ENCODE measurements at places on chromosomes 5 and 9.
A peak's percentile ranks its signal among the peaks of the same experiment; 100 is the strongest.

DNA sequence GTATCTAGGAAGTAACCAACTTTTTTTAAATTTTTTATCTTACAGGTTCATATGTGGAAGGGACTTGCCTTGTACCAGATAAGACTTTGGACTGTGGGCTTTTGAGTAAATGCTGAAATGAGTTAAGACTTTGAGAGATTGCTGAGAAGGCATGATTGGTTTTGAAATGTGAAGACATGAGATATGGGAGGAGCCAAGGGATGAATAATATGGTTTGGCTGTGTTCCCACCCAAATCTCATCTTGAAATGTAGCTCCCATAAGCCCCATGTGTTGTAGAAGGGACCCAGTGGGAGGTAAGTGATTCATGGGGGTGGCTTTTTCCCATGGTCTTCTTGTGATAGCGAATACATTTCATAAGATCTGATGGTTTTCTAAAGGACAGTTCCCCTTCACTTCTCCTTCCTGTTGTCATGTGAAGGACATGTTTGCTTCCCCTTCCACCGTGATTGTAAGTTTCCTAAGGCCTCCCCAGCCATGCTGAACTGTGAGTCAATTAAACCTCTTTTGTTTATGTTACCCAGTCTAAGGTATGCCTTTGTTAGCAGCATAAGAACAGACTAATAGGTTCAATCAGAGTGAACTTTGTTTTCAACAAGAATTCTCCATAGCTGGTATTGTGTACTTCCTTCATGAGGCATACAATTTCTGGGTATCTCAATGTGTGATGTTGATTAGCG is 535.6 kb upstream of the MEF2C start:
- DNase-seq: no peak

DNA sequence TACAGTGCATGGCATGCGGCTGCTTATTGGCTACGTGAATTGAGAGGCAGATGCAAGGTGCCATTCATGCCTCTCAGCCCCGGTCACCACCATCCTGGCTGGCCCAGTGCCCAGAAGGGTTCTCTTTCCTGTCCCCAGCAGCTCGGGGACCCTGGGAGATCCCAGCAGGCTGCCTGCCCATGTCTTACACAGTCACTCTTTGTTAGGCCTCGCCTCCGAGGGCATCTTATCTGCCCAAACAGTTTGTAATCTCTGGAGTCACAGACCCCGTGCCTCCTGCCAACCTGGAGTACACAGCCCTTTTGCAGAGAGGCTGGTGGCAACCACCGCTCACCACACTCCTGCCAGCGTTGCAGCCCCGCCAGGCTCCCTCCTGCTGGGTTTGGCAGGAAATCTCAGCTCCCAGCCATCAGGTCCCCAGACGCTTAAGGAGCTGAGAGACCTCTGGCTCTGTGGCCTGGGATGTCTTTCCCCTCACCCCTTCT is 7.0 kb upstream of the AK1 start:
- no peak for DNase-seq

GRCh38 chr9:137411645-137412380 is 11.1 kb downstream of the EXD3 start:
- peak; percentile 89 for DNase-seq

DNA sequence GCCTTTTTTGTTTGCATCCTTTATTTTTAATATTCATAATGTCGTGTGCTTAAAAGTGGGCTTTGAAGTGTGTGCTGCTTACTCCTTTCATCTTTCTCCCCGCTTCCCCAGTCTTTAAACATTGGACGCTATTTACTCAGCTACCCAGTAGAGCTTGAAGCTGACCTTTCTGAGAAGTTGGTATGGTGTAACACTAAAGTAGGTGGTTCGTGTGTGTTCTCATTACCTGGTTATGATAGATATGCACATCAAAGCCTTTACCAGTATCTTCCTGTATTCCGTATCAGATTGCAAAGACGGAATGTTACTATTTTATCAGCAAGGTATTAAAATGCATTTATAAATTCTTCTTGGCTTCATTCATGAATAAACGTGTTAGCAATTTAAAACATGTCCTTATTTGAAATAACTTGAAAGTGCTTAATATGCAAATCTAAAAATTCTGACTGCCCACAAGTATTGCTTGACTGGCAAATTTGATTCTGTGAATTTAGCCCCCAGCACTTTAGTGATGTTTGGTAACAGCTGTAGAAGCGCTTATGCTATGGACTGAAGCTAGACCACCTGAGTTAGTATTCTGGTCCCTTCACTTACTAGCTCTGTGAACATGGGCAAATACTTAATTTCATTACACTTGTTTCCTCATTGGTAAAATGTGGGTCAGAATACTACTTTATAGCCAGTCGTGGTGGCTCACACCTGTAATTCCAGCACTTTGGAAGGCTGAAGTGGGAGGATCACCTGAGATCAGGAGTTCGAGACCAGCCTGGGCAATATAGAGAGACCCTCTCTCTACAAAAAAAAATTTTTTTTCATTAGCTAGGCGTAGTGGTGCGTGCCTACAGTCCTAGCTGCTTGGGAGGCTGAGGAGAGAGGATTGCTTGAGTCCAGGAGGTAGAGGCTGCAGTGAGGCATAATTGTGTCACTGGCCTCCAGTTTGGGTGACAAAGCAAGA is 1.7 kb downstream of the RRAGA start:
- DNase-seq: no peak

DNA sequence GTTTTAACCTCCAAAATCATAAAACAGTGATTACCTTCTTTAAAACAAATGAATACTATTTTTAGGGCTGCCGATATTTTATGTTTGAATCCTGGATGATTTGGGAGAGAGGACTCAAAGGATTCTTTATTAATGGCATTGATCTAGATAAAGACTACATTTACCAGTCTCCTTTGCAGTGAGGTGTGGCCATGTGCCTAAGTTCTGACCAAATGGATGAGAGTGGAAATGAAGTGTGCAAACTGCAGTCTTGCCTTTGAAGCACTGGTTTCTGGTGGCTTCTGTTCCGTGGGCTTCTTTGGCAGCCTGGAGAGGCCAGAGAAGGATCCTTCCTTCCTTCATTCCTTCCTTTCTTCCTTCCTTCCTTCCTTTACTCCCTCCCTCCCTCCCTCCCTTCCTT is 24.3 kb upstream of the GDA start:
- DNase-seq: no peak

- no peak for DNase-seq
Measured at GRCh38 chr5:152309926-152310450, 95.1 kb downstream of the NMUR2 start.

- DNase-seq: no peak
Measured at GRCh38 chr5:6311568-6312501, 66.5 kb downstream of the MED10 start.

DNA sequence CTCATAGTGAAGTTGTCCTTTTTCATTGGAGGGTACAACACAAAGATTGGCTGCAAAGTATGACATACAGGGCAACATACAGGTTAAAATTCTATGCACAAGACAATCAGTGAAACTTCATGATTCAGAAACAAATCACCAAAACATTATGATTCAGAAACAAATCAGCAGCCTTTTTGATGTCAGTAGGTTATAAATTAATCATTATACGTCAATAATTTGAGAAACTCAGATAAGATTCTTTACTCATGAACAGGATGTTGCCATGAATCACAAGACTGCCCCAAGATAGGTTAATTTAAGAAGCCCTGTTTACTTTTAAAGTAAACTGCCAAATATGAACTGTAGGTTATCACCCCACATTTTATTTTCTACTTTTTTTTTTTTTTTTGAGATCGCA is 62.2 kb upstream of the IL33 start:
- peak; percentile 48 for DNase-seq

DNA sequence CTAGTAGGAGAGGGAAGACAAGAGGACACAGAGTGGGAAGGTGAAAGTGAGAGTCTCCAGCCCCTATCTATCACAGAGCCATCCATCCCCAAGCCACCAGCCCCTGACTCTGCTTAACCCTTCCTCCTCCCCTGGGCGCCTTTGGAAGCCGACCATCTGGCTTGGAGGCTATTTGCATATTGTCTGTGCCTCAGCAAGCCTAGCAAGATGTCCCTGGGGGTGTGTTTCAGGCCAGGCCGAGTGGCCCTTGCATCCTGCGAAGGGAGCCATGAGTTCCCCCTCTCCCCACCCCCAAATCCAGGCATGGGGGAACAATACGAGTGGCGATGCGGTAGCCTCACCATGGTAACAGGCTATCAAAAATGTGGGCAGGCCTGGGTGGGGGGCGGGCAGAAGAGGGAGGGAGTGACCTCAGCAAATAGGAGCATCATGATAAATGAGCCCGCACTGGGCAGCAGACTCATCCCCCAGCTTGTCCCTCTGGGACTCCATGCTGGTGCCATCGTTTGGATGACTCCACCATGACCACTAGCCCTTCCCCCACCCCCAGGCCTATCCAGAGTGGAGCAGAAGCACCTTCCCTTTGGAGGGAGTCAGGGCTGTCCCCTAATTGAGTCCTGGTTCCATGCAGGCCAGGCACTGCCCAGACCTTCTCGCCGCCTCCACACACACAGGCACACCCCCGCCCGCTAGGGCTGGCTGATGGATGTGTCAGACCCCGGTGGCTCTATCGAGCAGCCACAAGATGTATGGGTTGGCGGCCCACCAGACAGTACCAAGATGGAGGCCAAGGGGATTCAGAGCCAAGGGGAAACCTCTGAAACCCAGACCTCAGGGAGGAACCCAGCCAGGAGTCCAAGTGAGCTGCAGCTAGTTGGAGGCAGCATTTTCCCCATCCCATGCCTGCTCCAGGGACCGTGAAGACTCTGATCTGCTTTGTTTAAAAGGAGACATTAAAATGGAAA is 14.6 kb downstream of the URM1 start:
- DNase-seq: no peak

DNA sequence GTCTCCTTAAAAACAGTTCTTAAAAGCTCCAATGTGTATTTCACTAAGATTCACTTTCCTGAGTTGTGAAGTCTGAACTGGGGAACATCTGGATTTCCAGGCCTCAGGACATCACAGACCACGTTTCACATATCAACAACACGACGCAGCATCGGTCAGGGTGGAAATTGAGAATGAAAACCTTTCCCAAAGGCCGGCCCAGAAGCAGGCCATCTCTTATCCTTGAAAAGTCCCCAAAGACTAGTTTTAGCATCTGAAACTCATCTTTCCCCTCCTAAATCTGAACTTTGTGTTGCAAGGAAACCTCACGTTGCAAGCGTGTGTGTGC is 96.4 kb upstream of the COL5A1 start:
- no peak for DNase-seq

DNA sequence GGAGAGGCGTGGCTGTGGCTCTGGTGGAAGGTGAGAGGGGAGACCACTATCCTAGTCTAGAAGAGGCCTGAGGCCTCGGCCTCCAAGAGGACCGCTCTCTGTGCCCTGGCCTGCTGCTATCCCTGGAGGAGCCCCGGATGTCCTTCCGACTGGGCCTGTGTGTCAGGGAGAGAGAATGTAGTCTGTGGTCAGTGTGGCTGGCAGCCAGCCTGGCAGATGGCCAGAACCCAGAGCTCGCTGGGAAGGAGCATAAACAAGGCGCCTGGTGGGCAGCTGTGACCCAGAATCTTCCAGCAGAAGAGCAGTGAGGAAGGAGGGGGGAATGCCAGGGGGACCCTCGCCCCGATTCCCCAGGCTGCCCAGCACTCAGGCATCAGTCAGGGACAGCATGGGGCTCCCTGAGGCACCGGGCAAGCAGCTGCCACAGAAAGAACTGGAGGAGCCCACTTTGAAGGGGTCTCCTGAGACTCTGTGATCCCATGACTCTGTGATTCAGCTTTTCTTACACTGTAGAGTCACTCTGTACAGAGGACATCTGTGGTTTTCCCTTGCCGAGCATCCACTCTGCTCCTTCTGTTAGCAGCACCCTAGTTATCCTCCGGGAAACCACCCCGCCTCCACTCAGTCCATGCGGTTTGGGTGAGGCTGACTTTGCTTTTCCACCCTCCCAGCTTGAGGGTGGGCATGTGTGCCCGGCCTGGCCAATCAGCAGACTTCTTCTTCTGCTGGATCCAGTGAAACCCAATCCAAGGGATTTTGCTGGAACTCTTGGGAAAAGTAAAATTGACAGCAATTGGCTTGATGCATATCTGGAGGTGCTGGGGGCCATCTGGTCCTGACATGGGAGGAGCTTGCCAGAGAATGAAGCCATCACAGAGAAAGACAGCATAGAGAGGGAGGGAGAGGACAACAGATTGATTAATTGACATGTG is 46.2 kb upstream of the PWWP2A start:
- DNase-seq: peak; percentile 24

DNA sequence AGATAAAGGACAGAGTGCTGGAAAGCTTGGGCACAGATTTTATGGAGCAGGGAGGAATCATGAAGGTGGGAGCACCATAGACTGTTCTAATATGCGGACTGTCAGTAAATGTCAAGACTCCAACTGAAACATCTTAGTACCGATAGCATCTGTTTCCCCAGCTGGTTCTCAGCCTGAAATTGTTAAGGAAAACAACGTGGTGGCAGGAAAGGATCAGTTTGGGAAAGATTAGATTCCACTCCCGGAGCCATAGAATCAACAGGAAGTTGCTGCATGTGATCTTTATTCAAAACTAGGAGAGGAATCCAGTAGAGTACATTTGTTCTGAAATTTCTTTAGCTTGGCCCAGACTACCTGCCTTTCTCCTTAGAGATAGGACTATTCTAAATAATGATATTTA is 559.1 kb downstream of the CSNK1G3 start:
- DNase-seq: peak; percentile 39

- no peak for DNase-seq
Measured at GRCh38 chr9:129340427-129341170, 162.5 kb upstream of the IER5L start.

- DNase-seq: no peak
Measured at GRCh38 chr9:114634387-114634786, 23.2 kb downstream of the TEX53 start.

- no peak for DNase-seq
Measured at GRCh38 chr5:133242221-133242835, 190.5 kb downstream of the HSPA4 start.

GRCh38 chr5:134466241-134467069 is 54.8 kb upstream of the CDKN2AIPNL start:
- peak; percentile 50 for DNase-seq

GRCh38 chr5:174306345-174307030 is 261.0 kb downstream of the NSG2 start:
- DNase-seq: no peak

DNA sequence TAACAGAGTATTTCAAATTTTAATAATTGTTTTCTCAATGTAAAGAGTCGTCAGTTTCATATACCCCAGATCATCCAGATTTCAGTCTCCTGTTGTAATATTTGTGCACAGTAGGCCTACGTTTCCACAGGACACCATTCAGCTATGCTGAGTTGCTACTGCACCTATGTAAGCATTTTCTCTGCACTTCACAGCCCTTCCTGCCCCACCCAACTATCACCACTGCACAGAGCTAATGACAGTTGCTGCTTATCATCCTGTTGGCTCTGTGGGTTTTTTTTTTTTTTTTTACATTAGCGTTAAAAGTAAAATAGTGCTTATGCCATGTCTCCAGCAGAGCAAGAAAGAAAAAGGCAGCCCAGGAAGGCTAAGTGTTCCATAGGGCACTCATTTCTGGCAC is 5.9 kb upstream of the PRKACG start:
- DNase-seq: no peak

GRCh38 chr9:68873179-68873578 is 140.7 kb downstream of the PRKACG start:
- DNase-seq: no peak

DNA sequence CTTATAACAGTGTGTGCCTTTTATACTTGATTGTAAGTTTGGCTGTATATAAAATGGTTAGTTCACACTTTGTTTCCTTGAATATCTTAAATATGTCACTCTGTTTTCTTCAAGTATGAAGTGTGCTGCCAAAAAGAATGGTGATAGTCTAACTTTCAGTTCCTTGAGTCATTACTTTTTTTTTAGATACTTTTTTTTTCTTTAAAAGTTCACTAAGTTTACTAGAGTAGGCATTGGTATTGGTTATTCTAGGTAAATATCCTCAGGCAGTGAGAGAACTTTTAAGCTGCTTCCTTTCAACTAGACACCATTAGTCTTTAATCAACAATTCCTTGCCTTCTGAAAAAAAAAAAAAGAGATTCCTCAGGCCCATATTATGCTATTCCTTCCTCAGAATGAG is 41.9 kb downstream of the SPEF2 start:
- DNase-seq: no peak

Data from pulmonary artery endothelial cell (primary cell).